Uterus (tissue), 4 donors: ENCODE measurements at places on chromosomes 4 and X.

- DNase-seq = no peak
These were observed 284.2 kb upstream of the F9 start for GRCh38 chrX:139246295-139246694.

GRCh38 chr4:139144911-139145551 lies 32.0 kb downstream of the ELF2 start:
- no peak for DNase-seq

- no peak for DNase-seq
These were observed 853.5 kb downstream of the TRIML1 start for GRCh38 chr4:188992706-188993105.

- DNase-seq = no peak
These were observed 75.2 kb upstream of the ENPP6 start for GRCh38 chr4:184292877-184293276.

GRCh38 chr4:127698789-127699200 lies 31.4 kb upstream of the SLC25A31 start:
- DNase-seq = no peak

DNA sequence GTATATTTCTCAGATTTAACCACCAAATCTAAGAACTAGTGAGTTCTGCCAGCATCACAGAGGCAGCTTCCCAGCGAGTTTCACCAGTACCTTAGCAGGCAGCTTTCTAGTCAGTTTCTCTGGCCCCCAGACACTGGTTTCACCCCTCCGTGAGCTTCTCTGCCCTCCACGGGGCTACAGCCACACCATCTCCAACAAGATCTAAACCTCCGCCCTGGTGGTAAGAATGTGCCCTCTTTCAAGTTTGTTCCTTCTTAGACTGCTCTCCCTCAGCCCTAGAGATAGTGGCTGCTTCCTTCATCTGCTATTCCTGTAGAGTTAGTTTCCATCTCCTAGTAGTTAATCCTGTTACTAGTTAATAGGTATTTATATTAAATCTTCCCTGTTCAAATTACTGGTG lies 60.5 kb upstream of the TAB3 start:
- DNase-seq = no peak

DNA sequence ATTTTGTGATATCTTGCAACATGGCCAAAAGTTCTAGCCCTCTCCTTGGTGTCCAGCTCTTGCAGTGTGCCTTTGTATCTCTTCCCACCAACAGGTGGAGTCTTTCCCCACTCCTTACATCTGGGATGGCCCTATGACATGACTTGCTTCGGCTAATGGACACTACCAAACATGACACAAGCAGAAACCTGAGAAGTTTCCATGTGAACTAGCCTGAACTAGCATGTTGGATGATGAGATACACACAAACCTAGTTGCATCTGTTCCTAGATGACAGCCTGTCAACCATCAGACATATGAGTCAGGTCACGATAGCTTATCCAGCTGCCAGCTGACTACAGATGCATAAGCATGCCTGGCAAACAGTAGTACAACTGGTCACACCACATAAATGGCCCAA lies 207.5 kb upstream of the FTHL17 start:
- no peak for DNase-seq
